Nucleus accumbens (tissue), 56 donors: ENCODE measurements at places on chromosomes 1 and 21.

GRCh38 chr1:106554294-106554693 lies 502.2 kb upstream of the PRMT6 start:
- no peak for DNase-seq

- no peak for DNase-seq
Observed at GRCh38 chr1:30562559-30562958, 160.8 kb downstream of the MATN1 start.

- DNase-seq = no peak
Observed at GRCh38 chr21:33071770-33072306, 1.9 kb downstream of the OLIG1 start.

DNA sequence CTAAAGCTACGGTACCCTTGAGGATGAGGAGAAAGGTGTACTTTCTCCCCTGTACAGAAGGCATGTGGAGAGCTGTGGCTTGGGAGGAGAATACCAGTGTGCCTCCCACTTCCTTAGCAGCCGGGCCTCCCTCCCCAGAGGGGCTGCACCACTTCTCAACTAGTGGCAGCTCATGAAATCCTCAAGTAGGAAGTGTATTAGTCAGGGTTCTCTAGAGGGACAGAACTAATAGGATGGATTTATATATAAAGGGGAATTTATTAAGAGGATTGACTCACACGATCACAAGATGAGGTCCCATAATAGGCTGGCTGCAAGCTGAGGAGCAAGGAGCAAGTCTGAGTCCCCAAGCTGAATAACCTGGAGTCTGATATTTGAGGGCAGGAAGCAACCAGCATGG lies 53.1 kb upstream of the PPP2R5A start:
- no peak for DNase-seq

- DNase-seq = no peak
Observed at GRCh38 chr1:84855691-84856630, 37.0 kb downstream of the LPAR3 start.

DNA sequence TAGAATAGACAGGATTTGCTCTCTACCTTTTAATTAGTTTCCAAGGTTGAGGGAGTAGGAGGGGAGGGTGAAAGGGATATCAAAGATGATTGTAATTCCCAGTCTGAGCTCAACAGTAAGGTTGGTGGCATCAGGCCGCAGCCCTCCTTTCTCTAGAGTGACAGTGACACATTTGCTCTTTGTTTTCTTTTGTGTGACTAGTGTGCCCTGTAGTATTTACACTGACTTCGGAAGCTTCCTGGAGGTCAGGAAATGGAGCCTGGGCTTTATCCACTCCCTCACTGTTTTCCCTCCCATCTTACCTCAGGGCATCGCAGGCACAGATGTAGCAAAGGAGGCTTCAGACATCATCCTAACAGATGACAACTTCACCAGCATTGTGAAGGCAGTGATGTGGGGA lies 44.7 kb upstream of the LAX1 start:
- DNase-seq = no peak
